Left renal pelvis (tissue), 4 donors: ENCODE measurements at places on chromosomes 16 and 17. TPM values are rescaled to one million over a fixed set of nuclear protein-coding genes. Genes with fewer than 3 reads are reported as not detected.

GRCh38 chr16:62831235-62831850 is 795.1 kb upstream of the CDH8 start:
- no peak for DNase-seq

DNA sequence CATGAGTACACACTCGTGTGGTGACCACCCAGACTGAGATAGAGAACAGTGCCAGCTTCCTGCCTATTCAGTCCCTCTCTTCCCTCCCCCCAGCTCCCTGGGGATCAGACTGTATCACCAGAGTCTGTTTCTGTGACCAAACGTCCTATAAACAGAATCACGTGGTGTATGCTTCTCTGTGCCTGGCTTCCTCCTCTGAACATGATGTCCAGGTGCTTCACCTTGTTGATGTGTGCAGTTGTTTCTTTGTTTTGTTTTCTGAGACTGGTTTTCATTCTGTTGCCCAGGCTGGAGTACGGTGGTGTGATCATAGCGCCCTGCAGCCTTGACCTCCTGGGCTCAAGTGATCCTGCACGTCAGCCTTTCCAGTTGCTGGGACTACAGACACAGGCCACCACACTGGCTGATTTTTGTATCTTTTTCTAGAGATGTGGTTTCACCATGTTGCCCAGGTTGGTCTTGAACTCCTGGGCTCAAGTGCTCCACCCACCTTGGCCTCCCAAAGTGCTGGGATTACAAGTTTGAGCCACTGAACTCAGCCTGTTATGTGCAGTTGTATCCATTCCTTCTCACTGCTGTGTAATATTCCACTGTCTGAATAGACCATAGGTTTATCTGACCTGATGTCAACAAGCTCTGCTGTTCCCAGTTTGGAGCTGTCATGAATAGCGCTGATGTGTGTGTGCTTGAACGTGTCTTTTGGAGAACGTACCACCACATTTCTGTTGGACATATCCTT is 28.9 kb upstream of the PRM1 start:
- no peak for DNase-seq

DNA sequence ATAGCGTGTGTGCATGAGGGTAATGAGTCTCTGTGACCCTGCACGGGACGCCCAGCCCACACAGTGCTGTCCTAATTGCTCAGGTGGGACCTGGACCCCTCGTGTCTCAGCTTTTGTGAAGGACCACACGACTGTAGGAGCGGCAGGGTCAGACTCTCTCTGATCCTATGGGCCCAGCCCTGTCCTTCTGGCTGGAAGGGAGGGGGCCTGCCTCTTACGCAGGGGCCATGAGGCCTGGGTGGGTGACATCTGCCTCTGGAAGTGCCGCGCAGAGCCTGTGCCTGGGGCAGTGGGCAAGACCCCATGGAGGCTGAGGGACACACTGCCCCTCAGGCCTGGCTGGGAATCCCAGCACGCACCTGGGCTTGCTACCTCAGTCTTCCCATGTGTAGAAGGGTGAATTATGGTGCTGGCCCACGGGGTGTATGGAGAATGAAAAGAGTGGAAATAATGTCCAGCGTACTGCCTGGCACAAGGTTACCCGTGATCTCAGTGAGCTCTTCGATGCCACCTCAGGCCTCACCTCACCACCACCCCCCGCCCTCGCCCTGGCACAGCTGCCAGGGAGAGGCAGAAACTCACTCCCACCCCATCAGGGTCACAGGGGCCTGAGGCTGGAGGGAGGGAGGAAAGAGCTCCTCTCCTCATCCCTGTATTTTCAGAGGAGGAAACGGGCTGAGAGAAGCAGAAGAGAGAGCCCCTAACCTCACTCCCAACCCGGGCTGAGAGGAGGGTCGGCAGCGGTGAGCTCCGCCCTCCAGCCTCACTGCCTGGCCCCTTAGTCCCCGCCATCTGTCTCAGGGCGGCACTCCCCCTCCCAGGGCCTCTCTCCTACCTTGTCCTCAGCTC is 27.1 kb upstream of the DBNDD1 start:
- DNase-seq: no peak

The TSPOAP1 gene
- 50.7 TPM for polyA plus RNA-seq

DNA sequence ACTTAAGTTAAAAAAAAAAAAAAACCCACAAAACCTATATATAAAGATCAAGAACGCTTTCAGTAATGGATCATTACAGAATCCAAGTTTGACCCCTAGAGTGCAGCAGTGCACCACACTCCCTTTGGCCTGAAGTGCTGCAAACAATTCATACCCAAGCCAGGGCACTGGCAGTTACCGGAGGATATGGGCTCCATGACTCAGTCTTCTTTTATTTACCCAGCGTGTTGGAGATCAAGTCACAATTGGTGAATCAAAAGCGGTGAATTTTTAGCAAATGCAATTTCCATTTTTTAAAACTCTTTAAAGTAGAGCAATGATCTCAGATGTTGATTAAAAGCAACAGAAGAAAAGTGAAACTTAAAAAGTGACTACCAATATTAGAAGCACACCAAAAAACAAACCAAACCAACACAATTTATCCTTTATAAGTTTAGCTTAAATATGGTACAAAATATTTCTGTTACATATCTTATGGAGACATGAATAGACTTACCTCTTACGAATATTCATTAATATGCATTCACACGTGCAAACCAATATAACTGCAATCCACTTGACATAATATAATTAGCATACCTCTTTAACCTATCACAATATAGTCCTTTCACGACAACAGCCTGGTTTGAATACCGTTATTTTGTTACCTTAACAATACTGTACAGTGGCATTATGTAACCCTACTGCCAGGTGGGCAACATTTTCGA is 46.3 kb downstream of the ZNF652 start:
- DNase-seq: peak; percentile 47

The PRSS33 gene
- 0.20 TPM for polyA plus RNA-seq

The TBC1D28 gene
- polyA plus RNA-seq: not detected

DNA sequence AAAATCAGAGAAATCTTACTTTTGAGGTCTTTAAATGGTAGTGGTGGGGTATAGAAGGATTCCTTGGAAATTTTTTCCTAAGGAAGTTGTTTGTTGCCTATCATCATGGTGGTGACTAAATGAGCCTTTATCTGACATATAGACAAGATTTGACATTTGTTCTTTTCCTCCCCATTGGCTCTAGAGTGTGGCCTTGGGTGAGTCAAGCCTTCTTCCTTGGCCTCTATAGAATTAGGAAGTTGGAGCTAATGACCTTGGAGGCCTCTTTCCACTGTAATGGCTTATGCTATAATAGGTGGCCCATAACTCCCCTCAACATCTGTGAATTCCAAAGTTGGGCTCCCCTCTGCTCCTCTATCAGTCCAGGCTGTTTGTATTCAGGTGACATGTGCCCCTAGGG is 79.1 kb upstream of the HNF1B start:
- DNase-seq: no peak

The RHBDL1 gene
- 0.91 TPM for polyA plus RNA-seq

- DNase-seq: no peak
Observed at GRCh38 chr17:27577121-27577761, 53.7 kb upstream of the LGALS9 start.

- no peak for DNase-seq
Observed at GRCh38 chr16:84833144-84833500, 13.3 kb downstream of the CRISPLD2 start.

The VASN gene
- 35.7 TPM for polyA plus RNA-seq

DNA sequence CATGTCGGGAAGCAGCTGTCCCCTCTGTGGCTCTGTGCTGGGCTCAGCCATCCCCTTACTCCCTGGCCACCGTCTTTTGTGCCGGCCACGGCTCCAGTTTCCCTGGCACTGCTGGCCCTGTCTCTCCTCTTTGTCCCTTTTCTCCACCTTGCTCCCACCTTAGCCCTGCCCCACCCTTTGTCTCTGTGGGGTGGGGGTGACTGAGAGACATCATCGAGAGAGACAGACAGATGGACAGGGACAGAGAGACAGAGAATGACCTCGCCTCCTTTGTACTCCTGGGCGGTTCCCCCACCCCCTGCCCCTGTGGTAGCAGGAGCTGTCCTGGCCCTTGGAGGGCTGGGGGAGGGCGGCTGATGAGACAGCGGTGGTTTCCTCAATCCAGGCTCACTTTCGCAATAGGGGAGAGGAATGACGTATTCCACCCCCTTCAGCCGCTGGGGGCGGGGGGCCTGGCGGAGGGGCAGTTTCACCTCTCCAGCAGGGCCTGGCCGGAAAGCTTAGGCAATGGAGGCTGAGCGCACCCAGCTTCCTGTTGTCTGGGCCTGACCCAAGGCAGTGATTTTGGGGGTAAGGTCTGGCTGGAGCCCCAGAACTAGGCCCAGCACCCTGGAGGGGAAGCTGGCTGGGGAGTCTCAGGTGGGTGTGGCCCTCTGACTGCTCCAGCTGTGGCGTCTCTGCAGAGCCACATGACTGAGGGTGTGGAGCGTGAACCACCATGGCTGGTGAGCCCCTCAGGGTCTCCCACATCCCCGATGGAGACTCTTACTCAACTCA is 7.3 kb downstream of the FMNL1 start:
- no peak for DNase-seq

GRCh38 chr17:9776911-9777310 is 14.5 kb downstream of the DHRS7C start:
- no peak for DNase-seq

The ANKS4B gene
- 0.14 TPM for polyA plus RNA-seq

DNA sequence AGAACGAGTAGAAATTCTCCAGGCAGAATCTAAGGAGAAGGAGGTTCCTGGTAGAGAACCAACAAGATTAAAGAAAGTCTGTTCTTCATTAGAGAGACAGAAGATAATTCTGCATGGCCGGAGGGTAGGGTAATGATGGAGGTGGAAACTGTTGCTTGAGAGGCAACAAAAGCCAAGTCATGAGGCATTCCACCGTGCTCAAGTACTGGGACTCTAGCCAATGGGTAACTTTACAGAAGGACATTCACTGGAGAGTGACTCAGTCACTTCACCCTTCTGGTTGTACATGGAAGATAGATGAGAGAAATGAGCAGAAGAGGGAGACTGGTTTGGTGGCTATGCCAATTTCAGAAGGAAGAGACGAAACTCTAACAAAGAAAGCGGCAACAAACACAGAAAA is 53.6 kb upstream of the ANKFN1 start:
- no peak for DNase-seq

- no peak for DNase-seq
Observed at GRCh38 chr17:18191236-18191667, 7.6 kb downstream of the ALKBH5 start.

- DNase-seq: no peak
Observed at GRCh38 chr16:89633064-89633631, 19.7 kb downstream of the DPEP1 start.

- DNase-seq: no peak
Observed at GRCh38 chr17:14165616-14166015, 71.0 kb downstream of the CDRT15 start.

GRCh38 chr17:3038941-3039340 is 24.5 kb downstream of the OR1D5 start:
- no peak for DNase-seq

GRCh38 chr16:86752582-86753175 is 174.3 kb downstream of the FOXL1 start:
- DNase-seq: no peak

- DNase-seq: no peak
Observed at GRCh38 chr17:8354236-8354635, 14.6 kb downstream of the ODF4 start.

The SLC5A2 gene
- polyA plus RNA-seq: 24.3 TPM

DNA sequence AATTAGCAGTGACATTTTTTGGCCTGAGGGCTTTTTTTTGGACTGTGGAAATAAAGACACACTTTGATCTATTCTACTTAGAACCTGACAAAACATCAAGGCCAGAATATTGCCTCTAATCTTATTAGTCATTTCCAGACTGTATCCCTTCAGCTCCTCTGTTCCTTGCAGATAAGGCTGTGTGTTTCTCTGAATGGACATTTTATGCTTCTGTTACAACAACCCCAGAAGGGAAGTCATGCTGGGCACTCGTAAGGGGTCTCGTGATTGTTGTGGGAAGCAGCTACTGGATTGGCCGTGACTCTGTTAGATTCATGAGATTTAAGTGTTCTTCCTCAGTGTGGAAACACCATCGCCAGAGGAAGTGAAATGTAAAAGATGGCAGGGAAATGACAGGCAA is 31.6 kb upstream of the HS3ST2 start:
- DNase-seq: no peak

DNA sequence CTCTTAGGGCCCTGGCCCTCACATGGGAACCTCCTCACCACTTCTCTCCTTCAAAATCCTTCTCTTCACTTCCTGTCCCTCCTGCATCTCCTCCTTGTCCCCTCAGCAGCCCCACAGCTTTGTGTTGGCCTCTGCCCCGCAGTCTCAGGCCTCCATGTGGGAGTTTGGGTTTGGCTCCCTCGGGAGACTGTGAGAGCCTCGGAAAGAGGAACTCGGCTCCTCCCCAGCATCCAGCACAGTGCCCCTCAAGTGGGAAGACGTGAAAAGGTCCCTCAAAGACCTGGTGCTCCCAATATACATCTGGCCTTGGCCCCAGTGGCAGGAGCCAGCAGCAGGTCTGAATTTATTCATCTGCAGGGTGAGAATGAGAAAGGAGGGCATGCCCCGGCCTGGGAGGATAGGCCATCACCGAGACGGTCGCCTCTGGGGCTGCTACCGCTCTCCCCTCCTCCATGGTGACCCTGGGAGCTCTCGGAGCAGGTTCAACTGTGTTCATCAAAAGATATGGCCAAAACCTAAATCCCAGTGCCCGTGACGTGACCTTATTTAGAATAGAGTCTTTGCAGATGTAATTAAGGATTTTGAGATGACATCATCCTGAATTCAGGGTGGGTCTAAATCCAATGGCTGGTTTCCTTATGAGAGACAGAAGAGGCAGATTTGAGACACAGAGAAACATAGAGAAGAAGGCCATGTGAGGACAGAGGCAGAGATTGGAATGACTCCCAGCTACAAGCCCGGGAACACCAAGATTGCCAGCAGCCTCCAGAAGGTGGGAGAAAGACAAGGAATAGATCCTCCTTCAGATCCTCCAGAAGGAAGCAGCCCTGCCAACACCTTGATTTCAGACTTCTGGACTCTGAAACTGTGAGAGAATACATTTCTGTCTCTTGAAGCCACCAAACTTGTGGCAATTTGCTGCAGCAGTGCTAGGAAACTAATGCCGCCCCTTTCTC is 135.1 kb downstream of the MRM1 start:
- DNase-seq: no peak

GRCh38 chr17:27481327-27481726 is 25.1 kb downstream of the KSR1 start:
- no peak for DNase-seq

The HBQ1 gene
- polyA plus RNA-seq: 4.5 TPM

The ELAC2 gene
- polyA plus RNA-seq: 67.3 TPM

- DNase-seq: no peak
Observed at GRCh38 chr16:30104492-30104891, 8.5 kb upstream of the YPEL3 start.

The PYDC1 gene
- not detected for polyA plus RNA-seq

DNA sequence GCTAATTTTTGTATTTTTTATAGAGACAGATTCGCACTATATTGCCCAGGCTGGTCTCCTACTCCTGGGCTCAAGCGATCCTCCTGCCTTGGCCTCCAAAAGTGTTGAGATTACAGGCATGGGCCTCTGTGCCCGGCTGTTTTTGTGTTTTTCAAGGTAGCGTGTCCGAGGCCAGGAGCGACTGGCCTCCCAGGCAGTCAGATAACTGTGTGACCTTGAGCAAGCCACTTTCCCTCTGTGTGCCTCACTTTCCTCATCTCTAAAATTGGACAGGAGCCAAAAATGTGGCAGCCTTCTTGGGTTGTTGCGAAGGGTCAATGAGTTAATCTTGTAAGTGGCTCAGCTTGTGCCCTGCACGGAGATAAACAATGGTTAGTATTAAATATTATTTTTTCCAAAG is 2.4 kb downstream of the ABCC1 start:
- DNase-seq: no peak

The KRTAP9-1 gene
- not detected for polyA plus RNA-seq

- no peak for DNase-seq
Observed at GRCh38 chr17:7932483-7932891, 481 bp downstream of the CNTROB start.
